H4 (cell line): ENCODE measurements at places on chromosomes 6 and 20.

DNA sequence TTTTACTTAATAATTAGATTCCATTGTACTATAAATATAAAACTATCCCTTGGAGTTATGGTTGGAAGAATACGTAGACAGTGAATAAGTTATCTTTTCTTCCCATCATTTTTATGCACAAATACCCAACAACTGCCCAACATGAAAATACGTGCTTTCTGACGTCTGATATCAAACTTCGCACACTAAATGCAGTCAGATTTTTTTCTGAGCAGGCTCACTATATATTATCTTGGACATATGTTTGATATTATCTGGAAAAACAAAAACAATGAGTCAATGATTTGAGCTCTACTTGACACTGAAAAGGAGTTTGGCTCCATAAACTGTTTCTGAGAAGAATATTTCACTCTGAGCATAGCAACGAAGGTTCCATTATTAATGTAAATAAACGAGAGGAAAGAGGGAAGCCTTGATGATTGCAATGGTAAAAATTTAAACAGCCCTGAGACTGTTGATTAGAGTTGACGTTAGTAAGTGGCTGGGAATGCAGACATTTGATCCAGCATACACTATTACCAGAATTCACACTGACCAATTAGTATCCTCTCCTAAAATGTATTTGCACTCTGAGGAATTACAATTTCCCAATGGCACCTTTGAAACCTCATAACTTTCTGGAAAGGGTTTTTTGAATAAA is 1090.0 kb downstream of the EPHA7 start:
- peak; percentile 12 for DNase-seq

DNA sequence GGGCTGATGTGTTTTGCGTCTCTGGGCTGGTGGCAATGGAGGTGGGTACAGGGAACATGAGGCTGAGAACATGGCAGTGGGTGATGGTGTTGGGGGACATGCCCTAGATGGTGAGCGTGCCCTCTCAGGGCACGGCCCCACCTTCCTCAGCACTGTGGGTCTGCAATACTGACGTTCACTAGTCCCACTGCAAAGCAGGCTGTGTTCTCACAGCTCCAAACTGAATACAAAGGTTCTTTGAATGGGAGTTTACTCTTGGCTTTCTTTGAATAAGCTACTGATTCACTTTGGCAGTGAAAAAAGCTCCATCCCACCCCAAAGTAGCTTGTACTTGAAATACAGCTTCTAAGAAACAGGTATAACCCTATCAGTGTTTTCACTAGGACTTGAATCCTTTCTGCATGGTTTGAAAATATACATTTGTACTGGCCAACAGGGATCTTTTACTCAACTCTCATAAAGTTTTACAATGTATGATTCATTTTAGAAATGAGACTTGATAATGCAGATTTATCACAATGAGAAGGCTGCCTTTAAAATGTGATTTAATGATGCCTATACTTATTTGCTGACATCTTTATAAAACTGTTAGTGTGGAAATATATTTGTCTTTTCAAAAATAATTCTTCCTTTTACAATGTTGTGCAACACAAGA is 400.7 kb downstream of the ZFAND3 start:
- no peak for DNase-seq

DNA sequence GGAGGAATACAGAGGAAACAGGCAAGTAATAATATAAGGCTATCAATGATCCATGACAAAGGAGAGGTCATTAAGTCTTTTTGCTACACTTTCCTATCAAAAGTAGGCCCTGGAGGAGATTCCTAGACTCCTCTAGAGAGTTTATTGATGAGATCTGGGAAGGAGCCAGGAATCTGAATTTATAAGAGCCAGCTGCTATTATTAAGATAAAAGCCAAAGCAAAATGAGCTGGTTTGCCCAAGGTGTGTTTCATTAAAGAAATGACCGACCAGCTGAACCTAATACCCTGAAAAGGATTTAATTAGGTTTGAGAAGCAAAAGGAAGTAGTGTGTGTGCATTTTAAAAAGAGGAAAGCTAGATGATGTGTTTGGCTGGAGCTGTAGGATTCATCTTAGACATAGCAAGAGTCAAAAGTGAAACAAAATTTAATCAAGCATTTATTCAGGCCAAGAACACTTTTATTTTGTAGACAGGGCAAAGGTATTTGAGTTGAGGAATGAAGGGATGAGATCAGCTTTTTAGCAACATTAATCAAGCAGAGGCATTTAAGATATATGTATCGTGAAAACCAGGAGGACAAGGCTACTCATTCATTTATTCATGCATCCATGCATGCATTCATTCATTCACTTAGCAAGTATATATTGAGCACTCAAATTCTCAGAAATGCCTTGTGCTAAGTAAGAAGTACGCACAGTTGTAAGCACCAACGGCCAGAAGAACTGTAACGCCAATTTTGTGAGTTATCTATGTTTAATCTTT is 43.5 kb upstream of the SCAF8 start:
- DNase-seq: no peak

GRCh38 chr6:56151609-56152224 is 95.7 kb downstream of the COL21A1 start:
- DNase-seq: no peak

DNA sequence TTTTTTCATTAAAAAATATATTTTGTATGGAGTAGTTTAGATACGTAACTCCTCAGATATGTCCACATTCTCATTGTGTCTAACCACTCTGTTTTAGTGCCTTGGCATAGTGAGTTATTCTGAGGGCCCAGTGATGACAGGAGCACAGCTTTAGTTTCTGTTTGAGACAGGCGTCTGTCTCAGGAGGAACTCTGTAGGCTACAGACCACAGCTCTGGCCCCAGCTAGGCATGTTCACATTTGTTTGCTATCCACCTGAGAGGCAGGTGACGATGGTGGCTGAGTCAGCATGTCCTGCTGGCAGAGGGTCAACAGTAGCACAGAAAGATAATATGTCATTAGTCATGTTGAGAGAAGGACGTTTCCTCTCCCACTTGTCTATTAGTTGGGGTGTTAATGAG is 16.3 kb downstream of the LRRC1 start:
- no peak for DNase-seq

DNA sequence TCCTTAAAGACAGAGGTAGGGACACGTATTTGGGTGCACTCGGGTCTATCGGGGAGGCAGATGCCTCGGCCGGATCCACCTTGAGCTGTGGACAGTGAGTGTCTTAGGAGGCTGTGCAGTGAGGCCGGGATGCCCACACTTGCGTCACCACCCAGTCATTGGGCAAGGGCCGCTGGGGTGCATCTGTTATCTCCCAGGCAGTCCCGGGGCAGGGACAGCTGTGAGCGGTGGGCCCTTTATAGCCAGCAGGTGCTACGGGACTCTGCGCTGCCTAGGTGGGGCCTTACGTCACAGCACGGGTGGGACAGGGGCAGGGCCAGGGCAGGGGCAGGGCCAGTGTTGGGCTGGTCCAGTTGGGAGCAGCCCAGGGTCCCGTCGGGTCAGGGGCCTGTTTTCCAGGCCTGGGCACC is 689 bp upstream of the COL20A1 start:
- no peak for DNase-seq

DNA sequence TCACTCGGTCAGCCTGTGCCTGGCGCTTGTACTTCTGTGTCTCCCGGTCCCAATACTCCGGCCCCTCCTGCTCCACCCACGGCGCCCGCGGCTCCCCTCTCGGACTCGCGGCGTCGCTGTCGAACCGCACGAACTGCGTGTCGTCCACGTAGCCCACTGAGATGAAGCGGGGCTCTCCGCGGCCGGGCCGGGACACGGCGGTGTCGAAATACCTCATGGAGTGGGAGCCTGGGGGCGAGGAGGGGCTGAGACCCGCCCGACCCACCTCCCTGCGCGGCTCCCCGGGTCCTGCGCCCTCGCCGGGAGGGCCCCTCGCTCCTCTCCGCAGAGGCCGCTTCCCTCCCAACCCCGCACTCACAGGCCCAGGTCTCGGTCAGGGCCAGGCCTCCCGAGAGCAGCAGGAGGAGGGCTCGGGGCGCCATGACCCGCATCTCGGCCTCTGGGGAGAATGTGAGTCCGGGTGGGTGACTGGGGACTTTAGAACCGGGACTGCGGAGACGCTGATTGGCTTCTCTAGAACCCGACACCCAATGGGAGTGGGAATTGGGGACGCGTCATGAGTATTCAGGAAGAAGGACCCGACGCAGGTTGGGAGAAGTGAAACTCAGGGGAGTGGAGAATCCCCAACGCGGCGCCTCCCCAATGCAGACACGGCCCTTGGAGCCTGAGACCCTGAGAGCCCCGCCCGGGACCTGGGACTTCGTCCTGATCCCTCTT is at the start of gene HLA-C:
Gene HLA-C, minus strand, starts transcription at position 452 of the 717 bp plus-strand sequence. Its CDS starts 21 bp downstream, at position 431.
- peak; percentile 95 for DNase-seq

- no peak for DNase-seq
These were observed 197.9 kb downstream of the CDH4 start for GRCh38 chr20:61449916-61450315.

DNA sequence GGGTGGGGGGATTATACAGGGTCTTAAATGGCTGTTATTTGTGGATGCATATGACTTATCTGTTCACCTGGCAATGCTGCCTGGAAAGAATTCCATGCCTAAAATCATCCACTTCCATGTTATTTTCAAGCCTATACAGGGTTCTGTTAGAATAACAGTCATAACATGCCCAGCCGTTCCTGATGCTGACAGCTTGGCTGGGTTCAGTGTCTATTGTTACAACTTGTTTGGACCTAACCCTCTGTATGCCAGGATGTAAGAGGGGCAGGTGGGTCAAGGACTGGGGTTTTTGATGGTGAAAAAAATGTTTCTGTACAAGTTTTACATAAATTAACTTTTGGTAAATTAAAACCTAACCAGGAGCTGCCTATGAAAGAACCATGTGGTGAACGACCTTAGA is 79.8 kb downstream of the GINS1 start:
- no peak for DNase-seq

DNA sequence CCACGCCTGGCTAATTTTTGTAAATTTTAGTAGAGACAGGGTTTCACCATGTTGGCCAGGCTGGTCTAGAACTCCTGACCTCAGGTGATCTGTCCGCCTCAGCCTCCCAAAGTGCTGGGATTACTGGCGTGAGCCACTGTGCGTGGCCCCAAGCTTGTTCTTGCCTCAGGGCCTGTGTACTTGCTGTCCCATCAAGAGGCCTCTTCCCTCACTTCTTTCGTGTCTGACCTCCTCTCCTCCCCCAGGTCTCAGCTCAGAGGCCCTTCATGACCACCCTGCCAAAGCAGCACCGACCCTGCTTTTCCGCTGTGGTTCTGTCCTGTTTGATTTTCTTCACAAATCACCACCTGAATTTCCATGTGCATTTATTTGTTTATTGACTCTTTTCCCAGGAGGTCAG is 10.5 kb upstream of the UBE2V1 start:
- DNase-seq: no peak

GRCh38 chr6:144127097-144127496 is 23.2 kb upstream of the STX11 start:
- DNase-seq: no peak

GRCh38 chr6:42805297-42805861 is 23.5 kb downstream of the BICRAL start:
- no peak for DNase-seq

- DNase-seq: no peak
These were observed 107.0 kb upstream of the BMP2 start for GRCh38 chr20:6660441-6660840.

DNA sequence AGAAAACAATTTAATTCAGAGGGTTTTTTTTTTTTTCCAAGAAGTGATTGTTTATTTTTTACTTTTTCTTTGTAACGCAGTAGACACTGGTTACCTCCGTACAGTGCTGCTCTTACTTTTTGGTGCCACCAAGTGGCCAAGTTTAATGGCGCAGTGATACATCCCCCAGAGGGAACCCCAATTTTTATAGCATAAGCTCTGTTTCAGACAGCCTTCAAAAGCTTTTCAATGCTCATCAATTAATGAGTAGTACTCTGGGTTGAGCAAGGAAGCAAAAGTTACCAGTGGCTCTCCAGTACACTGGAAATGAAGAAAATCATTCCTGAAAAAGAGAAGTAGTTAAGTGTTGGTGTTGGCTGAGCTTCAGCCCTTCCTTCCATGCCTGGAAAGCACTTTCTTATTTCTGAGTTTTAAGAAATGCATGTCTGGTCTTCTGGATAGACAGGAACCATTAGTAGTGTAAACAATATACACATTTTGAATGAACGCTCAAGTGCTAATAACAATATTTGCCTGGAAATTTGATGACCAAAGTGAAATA is 129.1 kb upstream of the SMLR1 start:
- peak; percentile 27 for DNase-seq

- no peak for DNase-seq
These were observed 229.7 kb upstream of the MARCKS start for GRCh38 chr6:113627480-113627879.

DNA sequence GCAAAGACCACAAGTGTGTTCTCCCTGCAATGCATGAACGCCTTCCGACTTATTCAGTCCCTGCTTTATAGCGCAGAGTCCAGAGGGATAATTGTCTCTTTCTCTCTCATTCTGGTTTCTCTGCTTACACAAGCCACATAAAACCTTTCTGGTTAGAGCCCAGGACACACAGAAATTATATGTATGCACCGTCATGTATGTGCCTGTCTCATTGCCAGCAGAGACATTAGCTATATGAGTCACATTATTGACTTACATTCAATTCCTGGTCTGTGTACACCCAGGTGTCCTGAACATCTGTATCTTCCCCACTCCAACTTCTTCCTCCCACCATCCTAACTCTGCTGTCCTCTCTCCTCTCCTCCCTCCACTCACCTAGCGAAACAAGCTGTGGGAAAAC is 44.0 kb downstream of the LRFN2 start:
- no peak for DNase-seq

GRCh38 chr20:41750137-41750536 is 132.0 kb upstream of the CHD6 start:
- DNase-seq: no peak

DNA sequence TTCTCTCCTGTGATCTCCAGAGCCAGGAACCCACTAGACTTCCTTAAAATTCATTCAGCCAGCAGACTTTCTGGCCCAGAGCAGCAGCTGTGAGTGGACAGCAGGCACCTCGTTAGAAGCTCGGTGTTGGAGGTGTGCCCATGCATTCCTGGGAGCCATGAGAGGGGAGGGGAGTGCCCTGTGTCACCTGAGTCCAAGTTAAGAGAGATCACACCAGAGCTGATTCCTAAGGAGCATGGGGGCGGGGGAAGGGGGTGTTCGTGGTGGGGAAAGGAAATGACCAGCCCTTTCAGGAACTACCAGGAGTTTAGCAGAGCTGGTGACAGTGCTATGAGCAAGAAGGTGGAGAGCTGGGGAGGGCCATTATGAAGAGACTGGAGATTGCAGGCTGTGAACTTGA is 46.9 kb downstream of the GFRA4 start:
- peak; percentile 11 for DNase-seq

DNA sequence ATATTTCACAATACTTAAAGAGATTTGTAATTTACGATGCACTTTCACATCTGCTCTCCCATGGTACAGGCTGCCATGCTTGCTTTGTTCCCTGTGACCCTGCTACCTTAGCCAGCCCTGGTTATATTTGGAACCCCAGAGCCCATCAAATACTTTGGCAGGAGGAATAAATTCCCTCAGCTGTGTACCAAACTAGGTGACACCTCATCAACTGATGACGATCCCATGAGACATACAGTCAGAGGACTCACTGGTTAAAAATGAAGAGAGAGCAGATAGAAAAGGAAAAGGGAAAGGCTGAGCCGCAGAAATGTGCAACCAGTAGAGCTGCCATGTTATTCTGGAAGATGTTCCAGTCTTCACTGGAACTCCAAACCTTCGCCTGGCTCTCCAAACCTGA is 120.0 kb downstream of the SIM1 start:
- DNase-seq: no peak
